Activated gamma-delta T cell treated with anti-CD3 and anti-CD28 coated beads, Interleukin-2, amount 50 U/mL, for 16 hours (primary cell): ENCODE measurements at places on chromosomes 5 and 9.
A peak's percentile ranks its signal among the peaks of the same experiment; 100 is the strongest.

GRCh38 chr5:43019291-43019613 is 20.9 kb downstream of the ANXA2R start:
- no peak for DNase-seq

- no peak for DNase-seq
These were observed 278.1 kb upstream of the TNC start for GRCh38 chr9:115396071-115396529.

DNA sequence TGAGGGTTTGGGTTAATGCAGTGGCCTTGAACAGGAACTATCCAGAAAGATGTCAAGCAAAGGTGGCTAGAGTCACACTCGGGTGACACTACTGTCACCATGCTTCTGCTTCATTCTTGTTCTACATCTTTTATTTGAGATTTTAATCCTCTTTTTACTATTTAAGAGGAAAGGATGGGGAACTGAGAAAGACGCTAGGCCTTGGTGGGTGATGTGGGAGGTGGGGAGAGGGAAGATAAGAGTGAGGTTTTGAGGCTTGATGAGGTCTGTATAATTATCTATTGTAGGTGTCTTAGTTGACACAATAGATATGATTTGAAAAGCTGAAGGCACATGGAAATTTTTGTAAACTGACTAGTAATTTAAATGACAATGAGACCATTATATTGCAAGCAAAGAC is 3.5 kb upstream of the BASP1 start:
- DNase-seq, result no peak

GRCh38 chr9:1879501-1879900 is 135.6 kb upstream of the SMARCA2 start:
- no peak for DNase-seq

DNA sequence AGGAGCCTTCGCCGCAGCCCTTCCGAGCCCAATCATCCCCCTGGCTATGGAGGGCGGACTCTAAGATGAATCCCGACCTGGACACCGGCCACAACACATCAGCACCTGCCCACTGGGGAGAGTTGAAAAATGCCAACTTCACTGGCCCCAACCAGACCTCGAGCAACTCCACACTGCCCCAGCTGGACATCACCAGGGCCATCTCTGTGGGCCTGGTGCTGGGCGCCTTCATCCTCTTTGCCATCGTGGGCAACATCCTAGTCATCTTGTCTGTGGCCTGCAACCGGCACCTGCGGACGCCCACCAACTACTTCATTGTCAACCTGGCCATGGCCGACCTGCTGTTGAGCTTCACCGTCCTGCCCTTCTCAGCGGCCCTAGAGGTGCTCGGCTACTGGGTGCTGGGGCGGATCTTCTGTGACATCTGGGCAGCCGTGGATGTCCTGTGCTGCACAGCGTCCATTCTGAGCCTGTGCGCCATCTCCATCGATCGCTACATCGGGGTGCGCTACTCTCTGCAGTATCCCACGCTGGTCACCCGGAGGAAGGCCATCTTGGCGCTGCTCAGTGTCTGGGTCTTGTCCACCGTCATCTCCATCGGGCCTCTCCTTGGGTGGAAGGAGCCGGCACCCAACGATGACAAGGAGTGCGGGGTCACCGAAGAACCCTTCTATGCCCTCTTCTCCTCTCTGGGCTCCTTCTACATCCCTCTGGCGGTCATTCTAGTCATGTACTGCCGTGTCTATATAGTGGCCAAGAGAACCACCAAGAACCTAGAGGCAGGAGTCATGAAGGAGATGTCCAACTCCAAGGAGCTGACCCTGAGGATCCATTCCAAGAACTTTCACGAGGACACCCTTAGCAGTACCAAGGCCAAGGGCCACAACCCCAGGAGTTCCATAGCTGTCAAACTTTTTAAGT is 819 bp downstream of the ADRA1B start:
- DNase-seq, result no peak

GRCh38 chr5:67222243-67223025 is 25.8 kb upstream of the CD180 start:
- DNase-seq, result no peak

- DNase-seq, result no peak
These were observed 142.6 kb downstream of the PBX3 start for GRCh38 chr9:125889476-125890419.

- no peak for DNase-seq
These were observed 7.4 kb downstream of the TLX3 start for GRCh38 chr5:171316258-171317121.

DNA sequence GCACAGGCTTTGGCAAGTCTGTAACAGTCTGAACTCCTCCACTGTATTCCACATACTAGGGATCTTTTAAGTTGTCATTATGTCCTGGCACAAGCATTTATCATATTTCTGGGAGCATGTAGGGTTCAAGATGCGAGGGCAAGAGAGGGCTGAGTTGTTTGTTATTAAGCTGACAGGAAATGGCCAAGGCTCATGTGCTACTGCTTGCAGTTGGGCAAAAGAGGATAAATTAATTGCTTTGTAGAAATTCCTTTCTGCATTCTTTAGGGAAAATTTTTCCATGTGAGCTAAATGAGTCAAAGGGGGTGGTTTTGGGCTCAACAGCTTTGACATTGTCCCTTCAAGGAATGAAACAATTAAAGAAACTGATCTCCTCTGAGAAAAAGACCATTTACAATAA is 35.4 kb downstream of the DOCK8 start:
- DNase-seq, result no peak

DNA sequence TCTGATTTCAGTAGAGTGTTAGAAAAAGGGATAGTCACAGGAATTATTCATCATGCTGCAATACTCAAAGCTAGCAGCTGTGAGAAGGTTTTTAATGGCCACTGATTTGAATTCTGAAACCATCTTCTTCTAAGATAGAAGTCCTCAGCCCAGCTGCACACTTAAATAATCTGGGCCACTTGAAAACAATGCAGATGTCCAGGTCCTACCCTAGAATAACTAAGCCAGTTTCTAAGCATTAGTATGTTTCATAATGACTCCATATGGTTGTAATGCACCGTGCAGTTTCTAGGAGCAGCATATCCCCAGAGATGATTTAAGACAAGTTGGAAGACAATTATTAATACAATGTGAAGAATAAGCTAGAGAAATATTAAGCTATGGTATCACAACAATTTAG is 159.9 kb upstream of the FBXL17 start:
- DNase-seq, result no peak

GRCh38 chr5:34411470-34412346 is 244.4 kb upstream of the RAI14 start:
- no peak for DNase-seq

- no peak for DNase-seq
These were observed 29.1 kb downstream of the NKX2-5 start for GRCh38 chr5:173205916-173206315.

GRCh38 chr5:115375893-115376292 is 79.4 kb upstream of the CCDC112 start:
- DNase-seq, result no peak

DNA sequence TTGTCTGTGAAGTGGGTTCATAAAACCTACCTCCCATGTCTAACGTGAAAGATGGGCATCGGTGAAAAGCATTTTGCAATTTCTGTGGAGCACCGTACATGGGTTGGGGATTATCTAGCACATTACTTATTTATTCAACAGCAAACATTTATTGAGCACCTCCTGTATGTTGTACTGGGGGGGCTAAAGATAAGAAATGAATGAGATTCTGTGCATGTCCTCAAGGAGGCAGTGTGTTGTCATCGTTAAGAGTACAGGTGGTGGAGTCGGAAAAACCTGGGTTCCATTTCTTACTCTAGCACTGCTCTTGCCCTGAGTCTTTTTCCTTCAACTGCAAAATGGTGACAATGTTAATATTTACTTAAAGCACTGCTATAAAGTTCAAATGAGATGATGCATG is 30.4 kb upstream of the DENND1A start:
- no peak for DNase-seq

GRCh38 chr5:126854526-126855110 is 77.7 kb downstream of the LMNB1 start:
- DNase-seq, result no peak

- no peak for DNase-seq
These were observed 47.5 kb downstream of the CDK5RAP2 start for GRCh38 chr9:120532475-120532874.

GRCh38 chr9:123955637-123956036 is 25.7 kb upstream of the DENND1A start:
- DNase-seq, result no peak

DNA sequence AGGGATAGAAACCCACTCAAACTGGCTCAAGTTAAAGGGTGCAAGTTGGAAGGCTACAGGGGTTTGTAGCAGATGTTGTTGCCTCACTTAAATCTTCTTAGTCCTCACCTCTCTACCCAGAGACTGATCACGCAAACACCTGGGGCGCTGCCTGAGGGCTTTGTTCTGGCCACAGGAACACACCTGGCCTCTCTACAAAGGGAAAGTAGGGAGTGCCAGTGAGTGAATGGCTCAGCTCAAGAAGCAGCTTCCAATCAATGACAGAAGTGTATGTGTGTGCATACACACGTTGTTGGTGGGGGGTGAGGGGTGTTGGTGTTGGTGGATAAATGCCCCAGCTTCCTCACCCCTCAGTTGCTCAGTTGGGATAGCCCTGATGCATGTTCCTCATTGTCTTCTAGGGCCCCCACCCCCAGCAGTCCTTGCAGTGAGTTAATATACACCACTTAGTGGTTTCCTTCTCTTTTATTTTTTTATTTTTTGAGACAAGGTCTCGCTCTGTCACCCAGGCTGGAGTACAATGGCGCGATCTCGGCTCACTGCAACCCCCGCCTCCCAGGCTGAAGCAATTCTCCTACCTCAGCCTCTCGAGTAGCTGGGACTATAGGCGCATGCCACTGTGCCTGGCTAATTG is 30.6 kb upstream of the CTNNA1 start:
- DNase-seq, result no peak

GRCh38 chr5:120435129-120435528 is 29.0 kb upstream of the PRR16 start:
- no peak for DNase-seq

- DNase-seq, result no peak
These were observed 715.3 kb upstream of the WWC1 start for GRCh38 chr5:167576126-167576525.

GRCh38 chr9:68739621-68740174 is 34.7 kb downstream of the PIP5K1B start:
- DNase-seq, result no peak

GRCh38 chr9:21789541-21790037 is 12.8 kb upstream of the MTAP start:
- peak; percentile 30 for DNase-seq

DNA sequence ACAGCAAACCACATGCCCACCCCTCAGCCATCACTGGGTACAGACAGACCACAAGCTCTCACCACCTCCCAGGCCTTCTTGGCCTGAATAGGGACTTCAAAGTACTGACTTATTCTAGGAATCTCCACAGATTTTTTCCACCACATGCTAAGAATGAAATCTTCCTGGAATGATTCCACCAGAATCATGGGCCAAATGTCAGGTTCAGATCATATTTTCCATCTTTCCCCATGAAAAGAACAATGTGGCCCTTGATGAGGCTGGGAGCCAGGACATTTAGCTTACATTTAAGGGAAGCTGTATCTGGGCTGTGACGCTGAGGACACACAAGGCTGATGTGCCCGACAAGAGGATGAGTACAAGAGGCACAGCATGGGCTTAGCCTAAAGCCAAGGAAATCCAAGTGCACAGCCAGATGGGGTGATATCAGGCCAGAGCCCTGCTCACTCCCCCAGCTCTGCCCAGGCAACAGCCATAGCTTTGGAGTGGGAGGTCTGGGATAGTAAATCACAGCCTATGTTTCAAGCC is 28.1 kb downstream of the ACSL6 start:
- no peak for DNase-seq

DNA sequence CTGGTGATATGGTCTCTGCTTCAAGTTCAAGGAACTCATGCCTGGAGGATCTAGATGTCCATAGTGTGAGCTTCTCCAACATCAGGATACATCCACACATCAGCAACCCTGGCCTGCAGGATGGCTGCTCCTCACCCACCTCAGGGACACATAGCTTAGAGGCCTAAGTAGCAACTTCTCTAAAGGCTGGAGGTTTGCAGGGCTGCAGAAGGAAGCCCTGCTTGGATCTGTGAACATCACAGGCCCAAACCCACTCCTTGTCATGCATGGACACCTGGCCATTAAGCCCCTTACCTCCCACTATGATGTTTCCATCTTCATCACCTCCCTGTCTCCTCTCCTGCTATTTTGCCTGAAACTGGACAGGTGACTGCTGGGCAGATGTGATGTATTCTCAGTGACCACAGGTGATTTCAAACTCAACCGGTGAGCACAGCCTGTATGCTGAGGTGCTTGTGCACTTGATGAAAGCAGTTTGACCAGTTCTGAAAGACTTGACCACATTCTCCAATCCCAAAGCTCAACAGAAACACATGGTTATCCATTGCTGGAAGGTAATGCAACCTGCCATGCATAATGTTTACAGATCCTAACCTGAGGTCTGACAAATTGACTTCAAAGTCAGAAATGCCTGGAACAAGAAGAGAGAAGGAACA is 205.2 kb downstream of the FSTL4 start:
- DNase-seq, result no peak

DNA sequence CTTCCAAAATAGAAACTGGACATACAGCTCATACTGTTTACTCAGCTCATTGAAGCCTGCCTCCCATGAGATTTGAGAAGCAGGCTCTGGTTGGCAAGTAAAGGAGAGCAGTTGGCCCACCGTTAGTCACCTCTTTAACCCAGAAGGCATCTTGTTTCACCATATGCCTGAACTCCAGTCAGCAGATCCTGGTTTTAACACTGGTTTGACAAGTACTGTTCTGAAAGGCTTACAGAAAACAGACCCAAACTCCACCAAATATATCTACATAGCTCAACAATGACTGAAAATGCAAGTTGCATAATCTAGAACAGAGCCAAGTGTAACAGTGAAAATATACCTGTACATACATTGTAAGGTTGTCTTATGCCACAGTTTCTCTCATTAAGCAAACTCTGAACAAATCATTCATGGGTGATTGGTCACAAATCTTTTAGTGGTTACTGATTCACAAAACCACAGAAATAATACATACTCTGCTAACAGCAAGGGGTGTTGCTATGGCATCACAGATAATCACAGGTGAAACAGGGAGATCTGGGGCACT is 198.8 kb downstream of the BNC2 start:
- DNase-seq, result no peak

DNA sequence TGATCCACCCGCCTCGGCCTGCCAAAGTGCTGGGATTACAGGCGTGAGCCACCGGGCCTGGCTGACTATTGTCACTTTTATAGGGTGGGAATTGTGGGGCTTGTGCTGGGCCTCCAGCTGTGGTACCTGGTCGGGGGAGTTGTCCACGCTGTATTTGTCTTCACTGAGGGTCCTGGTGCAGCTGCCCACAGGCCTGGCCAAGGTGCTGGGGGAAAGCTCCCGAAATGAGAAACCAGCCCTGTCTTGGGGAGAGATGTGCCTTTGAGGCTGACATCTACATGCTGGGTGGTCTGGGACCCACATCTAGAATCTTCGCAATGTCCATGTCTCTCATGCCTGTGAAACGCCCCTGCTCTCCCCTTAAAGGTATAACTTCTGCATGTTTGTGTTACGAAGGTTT is 2.6 kb downstream of the EXOC3 start:
- no peak for DNase-seq

DNA sequence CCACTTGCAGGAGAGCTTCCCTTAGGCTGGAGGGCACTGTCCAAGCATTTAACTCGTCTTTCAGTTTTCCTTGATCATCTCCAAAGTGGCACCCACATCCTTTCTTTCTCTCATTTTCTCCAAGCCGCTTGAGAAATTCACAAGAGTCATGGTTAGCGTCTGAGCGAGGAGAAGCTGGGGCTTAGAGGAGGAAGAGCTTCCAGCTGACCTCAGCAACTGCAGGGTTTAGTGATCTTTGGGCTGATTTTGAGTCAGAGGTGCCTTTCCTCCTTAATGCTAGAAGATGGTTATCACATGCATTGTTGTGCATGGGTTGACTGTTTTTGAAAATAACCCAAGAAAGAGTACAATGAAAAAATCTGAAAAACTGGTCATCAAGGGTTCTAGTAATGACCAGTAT is 134.7 kb downstream of the GADD45G start:
- DNase-seq, result no peak
